ENCODE measurements at places on chromosomes 13 and 19.

- DNase-seq = no peak
These were observed 10.7 kb downstream of the MARCHF2 start for GRCh38 chr19:8423817-8424223.

- no peak for DNase-seq
These were observed 459.3 kb upstream of the PRR20A start for GRCh38 chr13:56681404-56681803.

DNA sequence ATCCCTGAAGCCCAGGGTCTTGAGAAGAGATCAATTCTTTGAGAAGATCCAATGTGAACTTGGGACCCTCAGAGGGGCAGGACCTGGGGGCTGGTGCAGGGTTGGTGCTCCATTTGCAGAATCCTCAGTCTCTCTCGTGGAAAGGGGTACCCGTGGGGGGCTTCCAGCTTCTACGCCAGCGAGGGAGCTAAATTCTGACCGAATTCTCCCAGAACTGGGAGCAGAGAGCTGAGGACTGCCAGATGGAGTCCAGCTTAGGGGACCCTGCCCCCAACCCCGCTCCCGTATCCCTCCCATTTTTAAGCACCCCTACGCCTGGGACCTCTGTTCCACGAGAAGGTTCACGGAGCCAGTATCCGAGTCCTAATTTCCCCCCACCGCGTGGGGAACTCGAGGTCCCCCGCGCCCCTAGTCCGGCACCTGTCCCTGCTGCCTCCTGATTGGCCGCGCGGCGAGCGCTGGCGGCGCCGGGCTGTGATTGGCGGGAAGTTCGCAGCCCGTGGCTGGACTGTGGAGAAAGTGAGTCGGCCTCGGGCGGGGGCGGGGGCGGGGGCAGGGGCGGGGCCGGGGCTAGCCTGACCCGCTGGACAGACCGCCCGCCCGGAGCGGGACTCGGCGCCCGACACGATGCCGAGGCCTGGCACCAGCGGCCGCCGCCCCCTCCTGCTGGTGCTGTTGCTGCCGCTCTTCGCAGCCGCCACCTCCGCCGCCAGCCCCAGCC lies 4.4 kb upstream of the LTBP4 start:
- DNase-seq = no peak

DNA sequence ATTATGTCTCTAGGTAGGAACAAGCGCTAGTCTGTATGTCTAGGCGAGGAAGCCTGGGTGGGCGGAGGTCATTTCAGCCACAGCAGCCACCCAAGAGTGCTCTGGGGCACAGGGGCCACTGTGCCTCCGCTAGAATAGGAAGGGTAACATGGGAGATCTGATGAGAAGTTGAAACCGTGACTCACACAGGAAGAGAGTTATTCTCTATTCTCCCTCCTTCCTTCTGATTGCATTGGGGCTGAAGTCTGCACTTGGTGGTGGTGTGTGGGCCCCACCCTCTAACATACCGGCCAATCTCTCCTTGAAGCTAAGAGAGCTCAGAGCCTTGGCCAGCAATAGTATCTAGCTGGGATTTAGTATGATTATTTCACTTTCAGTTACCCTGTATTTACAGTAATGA lies 20.3 kb upstream of the GGACT start:
- no peak for DNase-seq

- DNase-seq = no peak
These were observed 41.8 kb downstream of the RFC3 start for GRCh38 chr13:33859691-33860303.

- DNase-seq = no peak
These were observed 4.4 kb upstream of the TUBA3C start for GRCh38 chr13:19185865-19186645.

GRCh38 chr13:91745967-91746366 lies 347.5 kb downstream of the GPC5 start:
- no peak for DNase-seq

- no peak for DNase-seq
These were observed 32.3 kb downstream of the WASF3 start for GRCh38 chr13:26589754-26590153.
